ENCODE measurements at places on chromosomes 6 and 20.

GRCh38 chr6:2480267-2480966 lies 235.0 kb upstream of the GMDS start:
- DNase-seq, result no peak

DNA sequence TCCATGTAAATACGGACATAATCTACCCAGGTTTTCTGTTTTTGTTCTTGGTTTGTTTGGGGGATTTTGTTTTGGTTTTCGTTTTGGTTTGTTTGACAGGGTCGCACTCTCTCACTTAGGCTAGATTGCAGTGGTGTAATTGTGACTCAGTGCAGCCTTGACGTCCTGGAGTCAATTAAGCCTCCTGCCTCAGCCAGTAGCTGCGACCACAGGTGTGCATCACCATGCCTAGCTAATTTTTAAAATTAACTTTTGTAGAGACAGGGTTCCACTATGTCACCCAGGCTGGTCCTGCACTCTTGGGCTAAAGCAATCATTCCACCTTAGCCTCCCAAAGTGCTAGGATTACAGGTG lies 37.8 kb upstream of the EYA4 start:
- no peak for DNase-seq

DNA sequence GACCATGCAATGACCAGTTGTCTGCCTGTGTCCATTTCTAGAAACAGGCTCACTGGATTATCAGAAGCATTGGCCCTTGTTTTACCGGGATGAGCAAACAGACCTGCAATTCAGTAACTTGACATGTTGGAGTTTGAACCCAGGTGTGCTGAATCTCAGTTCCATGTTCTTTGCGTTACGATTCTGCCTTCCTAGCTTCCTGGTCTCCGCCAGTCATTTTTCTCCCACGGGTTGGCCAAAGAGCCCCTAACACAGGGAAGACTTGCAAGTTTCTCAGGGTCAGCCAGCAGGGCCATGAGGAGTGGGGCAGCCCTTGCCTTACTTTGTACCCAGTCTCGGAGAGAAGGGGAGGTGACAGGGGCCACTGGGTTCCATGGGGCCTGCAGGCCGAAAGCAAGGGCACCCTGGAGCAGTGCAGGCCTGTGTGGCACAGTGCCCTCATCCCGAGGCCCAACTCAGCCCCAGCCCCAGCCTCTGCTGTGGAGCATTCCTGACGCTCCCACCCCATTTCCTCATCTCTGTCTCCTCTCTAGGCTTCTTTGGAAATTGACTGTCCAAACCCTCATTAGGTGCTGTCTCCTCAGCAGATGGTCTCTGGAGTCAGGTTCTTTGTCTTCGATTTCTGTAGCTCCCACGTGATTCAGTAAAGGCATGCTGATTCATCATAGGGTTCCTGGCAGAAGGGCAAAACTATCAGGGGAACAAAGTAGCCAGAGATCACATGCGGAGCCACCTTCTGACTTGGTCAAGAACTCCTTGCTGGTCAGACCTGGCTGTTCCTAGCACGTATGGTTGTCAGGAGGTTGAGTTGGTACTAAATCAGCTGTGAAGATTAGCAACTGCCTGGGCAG lies 23.6 kb downstream of the CDS2 start:
- no peak for DNase-seq

DNA sequence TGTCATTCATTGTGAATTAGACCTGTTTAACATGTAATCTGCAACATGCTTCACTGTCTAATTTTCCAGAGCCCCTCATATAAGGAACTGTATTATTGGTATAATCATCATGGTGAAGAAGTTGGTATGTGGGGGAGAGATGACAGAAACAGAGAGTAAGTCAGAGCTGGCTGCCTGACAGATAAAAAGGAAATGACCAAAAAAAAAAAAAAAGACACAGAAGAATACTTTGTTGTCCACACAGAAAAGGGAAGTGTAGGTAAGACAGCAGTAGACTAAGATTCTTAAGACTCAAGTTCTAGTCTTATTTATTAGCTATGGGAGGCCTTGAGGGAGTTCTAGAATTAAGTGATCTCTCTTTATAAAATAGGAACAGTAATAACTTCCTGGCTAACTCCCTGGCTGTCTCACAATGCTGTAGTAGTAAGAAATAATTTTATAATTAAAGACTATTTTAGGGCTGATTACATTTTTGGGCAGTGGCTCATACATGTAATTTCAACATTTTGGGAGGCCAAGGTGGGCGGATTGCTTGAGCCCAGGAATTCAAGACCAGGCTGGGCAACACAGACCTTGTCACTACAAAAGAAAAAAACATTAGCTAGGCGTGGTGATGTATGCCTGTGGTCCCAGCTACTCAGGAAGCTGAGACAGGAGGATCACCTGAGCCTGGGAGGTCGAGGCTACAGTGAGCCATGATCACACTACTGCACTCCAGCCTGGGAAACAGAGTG lies 102.5 kb downstream of the PRL start:
- no peak for DNase-seq

- no peak for DNase-seq
Observed at GRCh38 chr6:7732228-7732627, 6.3 kb downstream of the BMP6 start.

All from central memory CD8-positive, alpha-beta T cell (primary cell).